ENCODE measurements at places on chromosomes 11 and 22.

- DNase-seq = no peak
Observed at GRCh38 chr11:69089258-69089657, 40.5 kb downstream of the TPCN2 start.

- DNase-seq = peak; percentile 74
Observed at GRCh38 chr11:86151174-86152005, 82.5 kb upstream of the PICALM start.

DNA sequence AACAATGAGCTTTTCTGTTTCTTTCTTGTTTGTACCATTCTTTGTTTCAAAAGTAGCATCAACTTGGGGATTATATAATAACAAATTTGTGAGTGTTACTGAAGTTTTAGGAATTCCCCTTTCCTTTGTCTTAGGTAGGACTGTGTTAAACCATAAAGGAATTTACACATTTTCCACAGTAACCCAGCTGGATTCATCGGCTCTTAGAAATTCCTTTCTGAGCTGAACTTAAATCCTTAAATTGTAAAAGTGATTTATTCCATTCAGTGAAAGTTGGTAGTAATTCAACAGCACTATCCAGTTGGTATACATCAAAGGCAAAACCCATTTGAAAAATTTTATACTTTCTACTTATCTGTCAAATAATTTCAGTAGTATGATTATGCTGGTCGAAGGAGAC lies 11.8 kb downstream of the EMSY start:
- DNase-seq = no peak

DNA sequence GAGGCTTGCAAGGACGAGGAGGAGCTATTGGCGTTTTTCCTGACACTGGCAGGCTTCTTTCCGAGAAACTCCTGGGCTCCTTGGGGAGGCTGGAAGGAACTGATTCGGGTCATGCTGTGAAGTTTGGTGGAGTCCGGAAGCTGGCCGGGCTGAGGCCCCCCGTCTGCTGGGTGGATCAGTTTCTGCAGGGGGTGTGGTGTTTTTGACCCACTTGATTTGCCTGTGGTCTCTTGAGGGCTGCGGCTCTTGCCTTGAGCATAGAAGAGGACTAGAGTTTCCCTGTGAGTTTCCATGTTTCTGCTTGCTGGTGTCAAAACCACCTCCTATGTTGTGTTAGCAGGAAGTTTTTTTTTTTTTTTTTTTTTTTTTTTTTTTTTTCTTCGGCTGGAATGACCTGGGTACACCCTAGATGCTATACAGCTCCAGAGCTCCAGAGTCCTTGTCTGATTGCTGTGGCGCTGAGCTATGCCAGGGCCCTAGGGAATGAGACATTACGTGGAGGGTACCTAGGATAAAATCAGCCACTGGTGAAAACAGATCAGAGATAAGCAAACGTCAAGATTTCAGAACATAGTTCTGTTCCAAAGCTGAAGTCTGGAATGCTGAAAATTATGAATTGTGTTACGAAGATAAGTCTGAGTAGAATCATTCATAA lies 728 bp downstream of the TBC1D22A start:
- DNase-seq = no peak

DNA sequence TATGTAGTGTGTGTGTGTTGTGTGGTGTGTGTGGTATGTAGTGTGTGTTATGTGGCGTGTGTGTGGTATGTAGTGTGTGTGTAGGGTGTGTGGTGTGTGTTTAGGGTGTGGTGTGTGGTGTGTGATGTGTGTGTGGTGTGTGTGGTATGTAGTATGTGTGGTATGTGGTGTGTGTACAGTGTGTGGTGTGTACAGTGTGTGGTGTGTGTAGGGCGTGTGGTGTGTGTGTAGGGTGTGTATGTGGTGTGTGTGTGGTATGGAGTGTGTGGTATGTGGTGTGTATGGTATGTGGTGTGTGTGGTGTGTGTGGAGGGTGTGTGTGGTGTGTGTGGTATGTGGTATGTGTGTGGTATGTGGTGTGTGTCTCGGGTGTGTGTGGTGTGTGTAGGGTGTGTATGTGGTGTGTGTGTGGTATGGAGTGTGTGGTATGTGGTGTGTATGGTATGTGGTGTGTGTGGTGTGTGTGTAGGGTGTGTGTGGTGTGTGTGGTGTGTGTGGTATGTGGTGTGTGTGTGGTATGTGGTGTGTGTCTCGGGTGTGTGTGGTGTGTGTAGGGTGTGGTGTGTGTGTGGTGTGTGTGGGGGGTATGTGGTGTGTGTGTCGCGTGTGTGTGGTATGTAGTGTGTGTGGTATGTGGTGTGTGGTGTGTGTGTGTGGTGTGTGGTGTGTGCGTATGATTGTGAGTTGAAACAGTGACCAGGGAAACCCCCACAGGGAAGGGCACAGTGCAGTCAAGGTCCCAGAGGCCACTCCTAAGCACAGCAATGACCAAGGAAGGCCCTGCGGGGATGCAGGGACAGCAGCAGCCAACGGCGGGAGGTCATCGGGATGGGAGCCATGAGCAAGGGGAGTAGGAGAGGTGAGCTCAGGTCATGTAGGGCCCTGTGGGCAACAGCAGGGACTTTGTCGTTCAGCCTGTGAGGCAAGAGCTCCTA lies 2.9 kb upstream of the PPP6R2 start:
- DNase-seq = no peak

Data from nucleus accumbens (tissue), 56 donors.